ENCODE measurements at places on chromosomes 6 and 20.
A peak's percentile ranks its signal among the peaks of the same experiment; 100 is the strongest.

DNA sequence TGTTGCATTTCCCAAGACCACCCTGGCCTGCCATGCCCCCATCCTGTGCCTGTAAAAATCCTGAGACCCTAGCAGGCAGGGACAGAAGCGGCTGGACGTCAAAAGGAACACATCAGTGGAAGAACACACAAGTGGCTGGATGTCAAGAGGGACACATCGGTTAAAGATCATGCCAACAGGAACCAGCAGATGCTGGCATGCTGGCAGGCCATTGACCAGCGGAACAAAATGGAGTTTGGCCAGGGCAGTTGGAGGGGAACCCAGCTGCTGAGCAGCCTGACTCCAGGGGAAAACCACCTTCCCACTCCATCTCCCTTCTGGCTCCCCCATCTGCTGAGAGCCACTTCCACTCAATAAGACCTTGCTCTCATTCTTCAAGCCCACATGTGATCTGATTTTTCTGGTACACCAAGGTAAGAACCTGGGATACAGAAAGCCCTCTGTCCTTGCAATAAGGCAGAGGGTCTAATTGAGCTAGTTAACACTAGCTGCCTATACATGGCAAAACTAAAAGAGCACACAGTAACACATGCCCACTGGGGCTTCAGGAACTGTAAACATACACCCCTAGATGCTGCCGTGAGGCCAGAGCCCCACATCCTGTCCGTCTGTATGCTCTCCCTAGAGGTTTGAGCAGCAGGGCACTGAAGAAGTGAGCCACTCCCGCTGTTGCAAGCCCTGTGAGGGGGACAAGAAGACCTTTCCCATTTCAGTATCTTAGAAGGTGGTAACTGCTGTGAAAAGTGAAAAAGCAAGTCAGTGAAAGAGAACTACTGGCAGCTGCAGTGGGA lies 4.2 kb upstream of the TSBP1 start:
- no peak for DNase-seq

DNA sequence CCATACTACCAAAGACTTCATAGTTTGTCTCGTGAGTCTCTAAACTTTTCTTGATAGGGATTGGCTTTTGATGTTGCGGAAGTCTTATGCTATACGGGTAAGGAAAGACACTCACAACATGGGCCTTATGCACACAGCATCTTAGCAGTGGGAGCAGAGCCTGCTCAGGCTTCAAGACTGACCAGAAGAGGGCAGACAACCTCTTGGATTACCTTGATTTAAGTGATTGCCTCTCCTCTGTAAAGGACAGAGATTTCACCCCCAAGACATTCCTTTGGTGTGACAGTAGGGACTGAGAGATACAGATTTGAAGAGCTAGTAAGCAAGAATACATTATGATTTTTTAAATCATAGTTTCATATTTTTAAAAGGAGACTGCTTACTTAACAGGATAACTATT lies 71.0 kb upstream of the SAMD3 start:
- no peak for DNase-seq

GRCh38 chr20:6583134-6583738 lies 184.2 kb upstream of the BMP2 start:
- DNase-seq = no peak

DNA sequence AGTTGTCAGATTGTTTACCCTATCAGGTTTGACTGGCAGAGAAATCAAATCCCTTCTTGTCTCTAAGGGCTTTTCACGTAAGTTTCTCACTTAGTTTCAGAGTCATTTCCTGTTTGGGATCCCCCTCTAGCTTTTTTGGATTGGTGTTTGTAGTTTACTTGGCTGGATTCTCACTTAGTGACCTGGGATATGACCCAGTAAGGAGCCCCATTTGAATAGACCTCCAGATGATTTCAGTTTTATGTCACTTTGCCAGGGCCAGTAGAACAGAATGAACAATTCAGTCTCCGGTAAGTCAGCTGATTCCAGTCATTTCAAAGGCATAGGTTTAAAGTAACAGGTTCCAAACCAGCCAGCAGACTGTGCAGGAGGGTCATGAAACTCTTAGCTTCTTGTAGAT lies 8.2 kb downstream of the FAM135A start:
- DNase-seq = no peak

GRCh38 chr6:29752451-29753308 lies 29.4 kb downstream of the HLA-F start:
- DNase-seq = peak; percentile 58

GRCh38 chr6:133245422-133245903 lies 4.3 kb downstream of the EYA4 start:
- no peak for DNase-seq

- DNase-seq = no peak
These were observed 56.0 kb downstream of the NPEPL1 start for GRCh38 chr20:58748618-58749017.

DNA sequence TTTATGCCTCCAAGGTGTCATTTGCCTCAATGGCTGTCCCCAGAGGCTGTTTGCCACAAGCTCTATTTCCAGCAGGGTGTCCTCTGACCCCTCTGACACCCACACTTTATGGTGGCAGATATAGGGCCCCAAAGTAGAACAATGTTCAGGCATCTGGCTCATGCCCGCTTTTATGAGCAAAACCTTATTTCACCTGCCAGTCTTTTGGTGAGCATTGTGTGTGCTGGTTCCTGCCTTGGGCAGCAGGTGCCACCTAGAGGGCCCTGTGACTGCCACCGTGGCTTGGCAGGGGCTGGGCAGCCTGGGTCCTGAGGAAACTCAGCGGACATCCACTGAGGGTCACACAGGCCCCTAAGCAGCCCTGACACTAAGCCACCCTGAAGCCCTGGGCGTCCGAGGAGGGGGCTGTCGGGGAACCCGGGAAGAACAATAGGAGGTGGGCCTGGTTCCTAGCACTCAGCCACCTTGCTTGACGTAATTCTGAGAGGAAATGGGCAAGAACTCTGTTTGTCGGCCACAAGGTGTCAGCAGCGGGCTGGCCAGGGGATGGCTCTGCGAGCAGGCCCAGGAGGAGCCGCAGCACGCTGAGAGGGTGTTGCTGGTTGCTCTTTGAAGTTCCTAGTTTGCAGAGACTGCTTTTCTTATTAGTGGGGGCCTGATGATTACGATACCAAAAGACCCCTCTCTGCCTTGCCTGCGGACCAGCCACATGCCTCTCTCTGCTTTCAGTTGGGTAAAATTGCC lies 148.9 kb downstream of the SCML4 start:
- DNase-seq = peak; percentile 71

- no peak for DNase-seq
These were observed 203.3 kb downstream of the PREX1 start for GRCh38 chr20:48624315-48625020.
